ENCODE measurements at places on chromosomes 7 and 10.

DNA sequence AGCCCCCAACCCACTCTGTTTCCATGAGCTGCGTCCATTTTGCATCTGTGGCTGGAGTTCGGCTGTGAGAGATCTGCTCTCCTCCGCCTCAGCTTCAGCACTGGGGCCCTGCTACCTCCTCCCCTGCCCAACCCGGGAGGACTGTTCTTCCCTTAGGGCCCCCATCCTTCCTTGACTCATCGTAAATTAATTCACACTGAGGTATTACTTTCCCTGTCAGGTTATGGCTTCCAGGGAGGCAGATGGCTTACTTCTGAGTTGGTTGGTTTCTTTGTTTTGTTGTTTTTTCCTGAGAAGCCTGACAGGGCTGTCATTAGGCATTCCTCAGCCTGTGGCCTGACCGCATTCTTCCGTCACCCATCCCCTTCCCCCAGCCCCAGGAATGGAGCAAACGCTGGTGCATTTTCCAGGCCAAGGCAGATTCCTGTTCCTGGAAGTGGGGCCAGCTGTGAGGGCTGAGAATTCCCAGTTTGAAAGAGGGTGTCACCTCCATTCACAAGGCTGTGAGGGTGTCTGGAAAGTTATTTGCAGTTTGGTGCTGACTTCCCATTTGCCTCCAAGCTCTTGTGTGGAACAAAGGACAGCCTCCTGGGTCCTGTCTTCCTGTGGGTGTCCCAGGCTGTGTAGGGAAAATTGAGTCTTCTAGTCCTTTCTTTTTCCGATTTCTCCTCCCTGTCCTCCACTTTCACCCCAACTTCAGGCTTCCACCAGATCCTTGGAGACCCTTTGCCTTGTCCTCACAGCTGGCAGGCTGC lies 11.7 kb downstream of the CPA5 start:
- DNase-seq, result no peak

- DNase-seq, result no peak
Observed at GRCh38 chr7:19439517-19439916, 269.3 kb downstream of the POLR1F start.

DNA sequence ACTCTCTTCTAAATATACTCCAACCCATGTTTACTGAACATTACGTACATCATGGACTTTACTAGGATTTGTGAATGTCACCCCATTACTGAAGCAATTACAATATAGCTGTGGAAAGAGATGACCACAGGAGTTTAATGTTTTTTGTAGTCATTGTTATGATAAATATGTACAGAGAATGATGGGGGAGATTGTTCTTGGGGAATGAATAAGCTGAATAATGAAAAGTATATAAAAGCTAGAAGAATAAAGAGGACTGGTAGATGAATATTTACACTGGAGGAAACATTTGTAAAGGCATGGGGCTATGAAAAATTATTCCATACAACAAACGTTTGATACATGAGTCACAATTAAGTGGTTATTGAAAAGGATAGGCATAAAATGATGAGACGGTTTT lies 340.9 kb downstream of the SEMA3D start:
- DNase-seq, result no peak

GRCh38 chr7:33757563-33758165 lies 147.7 kb upstream of the BMPER start:
- DNase-seq, result no peak

GRCh38 chr10:122140941-122141623 lies 130.0 kb upstream of the BTBD16 start:
- DNase-seq, result no peak

DNA sequence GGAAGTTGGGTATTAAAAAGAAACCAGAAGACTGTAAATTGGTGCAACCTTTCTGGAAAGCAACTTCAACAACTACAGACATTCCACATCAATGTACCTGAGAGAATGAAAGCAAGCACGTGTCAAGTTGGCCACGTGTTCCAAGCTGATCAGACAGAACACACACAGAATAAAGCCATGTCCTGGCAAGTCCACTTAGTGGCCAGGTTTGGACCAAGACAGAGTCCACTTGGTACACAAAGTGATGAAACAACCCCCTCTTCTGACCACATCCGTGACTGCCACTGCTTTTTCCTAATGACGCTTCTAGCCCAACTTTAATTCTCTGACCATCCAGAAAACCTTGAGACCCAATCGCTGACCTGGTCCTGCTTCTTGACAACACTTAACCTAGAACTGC lies 109.4 kb downstream of the ABLIM1 start:
- DNase-seq, result no peak

GRCh38 chr10:58178811-58179210 lies 88.9 kb downstream of the IPMK start:
- no peak for DNase-seq

DNA sequence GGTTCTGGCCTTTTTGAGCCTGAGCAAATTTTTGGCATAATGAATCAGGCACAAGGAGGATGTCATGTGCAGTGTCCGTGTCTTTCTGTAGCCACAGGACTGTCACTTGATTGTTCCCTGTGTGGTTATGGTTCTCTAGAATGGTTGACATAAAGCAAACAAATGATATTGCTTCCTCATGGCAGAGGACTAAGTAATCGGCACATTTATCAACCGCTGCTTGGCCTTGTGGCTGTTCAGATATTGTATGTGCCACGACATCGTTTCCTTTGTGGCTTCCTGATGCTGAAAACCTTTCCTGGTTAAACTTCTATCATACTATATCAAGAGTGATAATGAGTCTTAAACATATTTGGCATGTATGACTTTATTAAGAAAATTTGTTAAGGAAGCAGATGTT lies 598.8 kb downstream of the SUGCT start:
- no peak for DNase-seq

DNA sequence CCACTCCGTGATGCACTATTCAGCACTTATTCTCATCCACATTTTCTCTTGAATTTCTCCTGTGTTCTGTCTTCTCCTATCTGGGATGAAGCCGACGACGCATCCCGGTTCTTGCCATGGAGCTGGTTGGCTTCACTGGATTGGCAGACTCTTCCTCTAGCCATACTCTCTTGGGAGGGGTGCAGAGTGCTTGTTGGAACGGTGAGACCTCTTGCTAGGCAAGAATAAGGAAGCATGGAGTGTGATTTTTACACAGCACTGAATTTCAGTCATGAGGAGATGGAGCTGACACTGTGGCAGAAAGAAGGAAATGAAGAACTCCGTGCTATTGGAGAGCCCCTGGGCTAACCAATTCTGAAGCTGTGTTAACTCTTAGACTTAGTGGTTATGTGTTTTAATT lies 28.2 kb upstream of the ZNF32 start:
- no peak for DNase-seq

DNA sequence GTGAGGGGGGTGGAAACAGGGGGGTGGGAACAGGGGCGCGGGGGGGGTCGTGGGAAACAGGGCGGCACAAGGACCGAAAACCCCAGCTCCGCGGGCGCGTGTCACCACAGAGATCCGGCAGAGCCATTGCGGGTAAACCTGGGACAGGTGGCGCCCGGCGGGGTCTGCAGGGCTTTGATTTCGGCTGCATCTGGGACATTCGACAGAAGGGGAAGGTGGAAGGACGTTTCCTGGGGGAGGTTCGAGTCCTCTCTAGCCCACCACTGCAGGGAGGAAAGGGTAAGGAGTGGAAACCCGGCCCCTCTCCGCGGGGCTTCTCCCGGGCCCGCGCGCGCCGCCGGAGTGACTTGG lies 7.5 kb downstream of the NKX2-3 start:
- no peak for DNase-seq

GRCh38 chr7:74174606-74175082 lies 488 bp downstream of the EIF4H start:
- peak; percentile 21 for DNase-seq

DNA sequence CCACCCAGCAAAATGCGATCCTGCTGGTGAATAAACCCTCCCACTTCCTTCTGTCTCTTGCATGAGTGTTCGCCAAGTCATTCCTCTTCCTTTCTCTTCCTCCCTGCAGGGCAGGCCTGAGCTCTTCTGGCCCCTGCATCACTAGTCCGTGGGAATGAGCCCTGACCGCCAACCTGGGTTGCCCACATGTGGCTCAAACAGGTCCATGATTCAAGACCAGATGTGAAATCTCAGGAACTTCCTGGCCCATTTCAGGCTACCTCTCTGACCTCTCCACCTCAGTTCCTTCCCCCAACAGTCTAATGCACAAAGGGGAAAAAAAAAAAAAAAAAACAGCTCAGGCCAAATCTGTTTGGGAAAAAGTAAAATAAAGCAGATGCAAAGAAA lies 5.4 kb upstream of the YWHAG start:
- DNase-seq, result no peak

DNA sequence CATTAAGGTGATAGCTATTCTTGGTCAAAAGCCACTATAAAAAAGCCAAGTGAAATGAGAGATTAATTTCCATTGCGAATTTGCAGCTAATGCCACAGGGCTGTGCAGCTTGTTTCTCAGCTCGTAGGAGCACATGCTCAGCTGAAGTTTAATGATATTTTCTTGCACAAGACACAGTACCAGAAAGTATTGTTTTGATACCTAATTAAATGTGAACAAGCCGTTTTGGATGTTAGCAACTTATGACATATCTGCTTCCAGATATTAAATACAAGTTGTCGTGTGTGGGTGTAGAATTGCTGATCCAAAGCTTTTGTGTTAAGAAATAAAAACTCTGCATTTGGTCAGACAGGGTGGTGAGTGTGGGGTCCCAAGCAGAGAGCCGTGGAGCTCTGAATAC lies 47.2 kb downstream of the ADARB2 start:
- no peak for DNase-seq

DNA sequence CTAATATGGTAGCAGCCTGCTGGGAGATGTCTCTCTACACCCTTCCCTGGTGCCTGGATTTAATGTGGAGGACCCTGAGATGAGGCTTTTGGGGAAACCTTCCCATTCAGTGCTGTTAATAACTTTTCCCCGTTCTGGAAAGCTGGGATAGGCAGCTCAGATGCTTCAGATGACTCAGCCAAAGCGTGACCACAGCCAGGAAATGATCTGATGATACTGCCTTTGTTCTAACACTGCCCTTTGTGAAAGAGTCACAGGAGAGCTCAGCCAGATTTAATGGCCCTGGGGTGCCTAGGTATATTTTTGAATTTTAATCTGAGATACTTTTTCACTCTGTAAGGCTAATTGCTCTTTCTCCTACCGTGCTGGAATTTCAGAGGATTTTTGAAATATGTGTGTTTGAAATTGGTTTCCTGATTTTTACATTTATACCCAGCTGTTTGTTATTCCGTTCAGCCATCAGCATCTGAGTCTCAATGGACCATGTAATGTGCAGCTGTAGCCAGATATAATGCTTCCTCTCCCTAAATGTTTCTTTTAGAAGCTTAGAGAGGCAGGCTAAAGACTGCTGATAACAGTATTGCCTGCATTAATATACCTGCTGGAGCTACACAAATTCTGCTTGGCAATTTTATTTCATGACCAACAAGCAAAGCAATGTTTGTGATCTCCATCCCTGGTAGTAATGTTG lies 17.8 kb downstream of the CELF2 start:
- DNase-seq, result no peak

DNA sequence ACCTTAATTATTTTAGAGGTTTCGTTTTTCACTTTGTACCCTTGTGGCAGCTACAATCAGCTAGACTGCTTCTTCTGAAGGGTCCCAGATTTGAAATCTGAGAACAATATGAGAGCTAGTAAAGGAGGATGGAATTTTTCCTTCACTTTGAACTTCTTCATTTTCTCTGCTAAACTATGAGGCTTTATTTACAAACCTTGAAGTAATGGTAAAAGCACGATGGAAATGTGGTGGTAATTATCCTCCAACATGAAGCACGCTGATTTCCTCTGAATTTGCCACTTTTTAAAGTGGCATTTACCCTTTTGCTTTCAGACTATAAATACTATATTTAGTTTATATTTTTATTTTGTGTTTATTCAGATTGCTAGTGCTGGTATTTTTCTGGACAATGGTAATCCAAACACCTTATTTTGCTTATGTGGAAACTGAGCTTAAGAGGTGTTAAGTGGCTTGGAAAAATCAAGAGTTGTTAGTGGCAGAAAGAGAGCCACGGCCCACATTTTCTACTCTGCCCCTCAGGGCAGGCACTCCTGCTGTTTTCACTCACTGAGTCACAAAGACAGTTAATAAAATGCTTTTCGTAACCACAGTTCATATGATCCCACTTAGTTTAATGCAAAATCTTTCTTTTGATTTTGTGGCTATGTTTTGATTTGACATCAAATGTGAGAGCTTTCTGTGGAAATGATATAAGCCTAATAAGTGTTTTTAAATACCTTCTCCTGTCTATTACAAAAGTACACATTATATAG lies 2.7 kb downstream of the SSMEM1 start:
- no peak for DNase-seq

DNA sequence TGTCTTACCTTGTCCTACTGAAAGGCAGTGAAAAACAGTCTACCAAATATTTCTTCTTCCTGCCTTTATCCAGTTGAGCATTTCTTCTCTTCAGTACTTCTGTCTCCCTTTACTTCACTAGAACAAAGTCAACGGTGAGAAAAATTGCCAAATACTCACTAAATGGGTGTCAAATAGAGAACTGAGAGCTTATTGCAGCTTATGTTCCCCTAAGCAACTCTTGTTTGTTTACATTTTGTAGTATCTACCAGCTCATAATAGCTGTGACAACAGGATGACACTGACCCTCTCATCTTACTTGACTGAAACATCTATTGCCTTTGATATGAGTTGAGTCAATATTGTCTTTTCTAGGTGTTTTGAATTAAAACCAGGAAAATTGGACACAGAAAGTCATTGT lies 327.9 kb upstream of the SORCS1 start:
- no peak for DNase-seq

GRCh38 chr7:17009007-17009719 lies 127.4 kb upstream of the AGR3 start:
- DNase-seq, result no peak

- no peak for DNase-seq
Observed at GRCh38 chr10:70331486-70332268, 47.9 kb upstream of the NPFFR1 start.

DNA sequence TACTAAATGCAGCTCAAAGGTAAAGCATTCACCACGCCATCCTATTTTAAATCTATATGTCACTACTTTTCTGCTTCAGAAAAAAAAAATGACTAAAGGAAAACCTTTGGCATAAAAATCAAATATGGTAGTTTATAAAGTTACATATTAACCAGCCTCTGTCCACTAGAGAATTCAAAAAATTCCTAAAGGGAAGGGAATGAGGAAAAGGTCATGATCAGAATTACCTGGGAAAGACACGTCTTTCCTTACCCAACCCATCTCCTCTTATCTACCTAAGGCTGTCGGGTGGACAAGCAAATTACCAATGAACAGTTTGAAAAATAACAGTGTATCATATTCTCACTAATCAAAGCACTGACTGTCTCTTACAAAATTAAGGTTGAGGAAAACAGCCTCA lies 100.7 kb upstream of the TMEM106B start:
- no peak for DNase-seq

DNA sequence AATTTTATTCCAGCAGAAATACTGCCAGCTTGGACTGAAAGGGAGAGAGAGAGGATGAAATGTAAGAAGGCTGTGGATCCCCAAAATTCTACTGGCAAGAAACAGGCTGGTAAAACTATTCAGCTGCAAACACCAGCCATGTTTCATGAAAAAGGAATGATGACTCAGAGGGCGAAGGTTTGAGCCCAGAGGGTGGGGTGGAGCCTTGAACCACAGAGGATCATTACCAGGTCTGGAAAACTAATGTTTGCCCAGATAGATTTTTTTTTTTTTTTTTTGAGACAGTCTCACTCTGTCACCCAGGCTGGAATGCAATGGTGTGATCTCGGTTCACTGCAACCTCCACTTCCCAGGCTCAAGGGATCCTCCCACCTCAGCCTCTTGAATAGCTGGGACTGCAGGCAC lies 41.7 kb upstream of the NRF1 start:
- DNase-seq, result no peak

Measured in stimulated activated CD4-positive, alpha-beta T cell treated with anti-CD3 and anti-CD28 coated beads, Interleukin-1b, Interleukin-23, amount 100 ng/mL, for 1 hour (primary cell).